ENCODE measurements at places on chromosomes 16 and 17.

DNA sequence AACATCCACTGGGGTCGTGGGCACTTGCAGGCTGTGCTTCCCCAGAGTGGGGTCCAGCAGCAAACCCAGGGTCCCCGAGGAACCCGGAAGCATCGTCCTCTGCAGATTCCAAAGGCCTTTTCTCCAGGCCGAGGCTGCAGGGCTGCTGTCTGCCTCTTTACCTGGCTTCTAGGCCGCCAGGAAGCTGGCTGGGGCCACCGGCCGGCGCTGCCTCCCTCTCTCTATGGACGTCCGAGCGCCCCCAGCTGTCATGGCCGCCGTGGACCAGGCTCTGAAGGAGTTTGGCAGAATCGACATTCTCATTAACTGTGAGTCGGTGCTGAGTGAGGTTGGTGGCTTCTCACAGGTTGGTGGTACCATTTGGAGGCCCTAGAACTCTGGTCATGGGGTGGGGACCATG is 5.6 kb downstream of the DECR2 start:
- DNase-seq = no peak

DNA sequence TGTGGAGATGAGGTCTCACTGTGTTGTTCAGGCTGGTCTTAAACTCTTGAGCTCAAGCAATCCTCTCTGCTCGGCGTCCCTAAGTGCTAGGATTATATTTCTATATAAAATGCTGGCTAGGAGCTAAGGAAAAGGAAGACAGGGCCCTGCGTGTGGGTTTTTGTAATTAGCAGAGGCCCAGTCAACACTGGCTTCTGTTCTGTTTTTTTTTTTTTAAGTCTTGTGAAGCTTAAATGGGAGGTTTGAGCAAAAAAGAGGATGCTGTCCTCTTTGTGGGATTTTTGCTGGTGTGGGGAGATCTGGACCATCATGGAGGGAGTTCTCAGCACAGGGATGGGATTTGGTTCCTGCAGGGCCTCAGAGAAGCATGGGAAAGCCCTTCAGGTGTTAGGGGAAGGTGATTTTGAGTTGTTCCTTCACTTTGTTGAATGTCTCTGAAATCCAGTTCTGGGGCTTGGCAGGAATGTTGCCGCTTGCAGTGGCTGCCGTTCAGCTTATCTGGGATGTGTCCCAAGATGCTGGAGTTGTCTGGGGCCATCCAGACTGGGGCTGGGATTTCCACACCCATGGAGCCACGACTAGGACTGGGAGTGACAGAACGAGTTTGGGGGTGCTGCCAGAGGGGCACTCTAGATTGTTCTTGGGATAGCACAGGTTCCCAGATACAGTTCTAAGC is 4.2 kb downstream of the PYCARD start:
- DNase-seq = no peak

DNA sequence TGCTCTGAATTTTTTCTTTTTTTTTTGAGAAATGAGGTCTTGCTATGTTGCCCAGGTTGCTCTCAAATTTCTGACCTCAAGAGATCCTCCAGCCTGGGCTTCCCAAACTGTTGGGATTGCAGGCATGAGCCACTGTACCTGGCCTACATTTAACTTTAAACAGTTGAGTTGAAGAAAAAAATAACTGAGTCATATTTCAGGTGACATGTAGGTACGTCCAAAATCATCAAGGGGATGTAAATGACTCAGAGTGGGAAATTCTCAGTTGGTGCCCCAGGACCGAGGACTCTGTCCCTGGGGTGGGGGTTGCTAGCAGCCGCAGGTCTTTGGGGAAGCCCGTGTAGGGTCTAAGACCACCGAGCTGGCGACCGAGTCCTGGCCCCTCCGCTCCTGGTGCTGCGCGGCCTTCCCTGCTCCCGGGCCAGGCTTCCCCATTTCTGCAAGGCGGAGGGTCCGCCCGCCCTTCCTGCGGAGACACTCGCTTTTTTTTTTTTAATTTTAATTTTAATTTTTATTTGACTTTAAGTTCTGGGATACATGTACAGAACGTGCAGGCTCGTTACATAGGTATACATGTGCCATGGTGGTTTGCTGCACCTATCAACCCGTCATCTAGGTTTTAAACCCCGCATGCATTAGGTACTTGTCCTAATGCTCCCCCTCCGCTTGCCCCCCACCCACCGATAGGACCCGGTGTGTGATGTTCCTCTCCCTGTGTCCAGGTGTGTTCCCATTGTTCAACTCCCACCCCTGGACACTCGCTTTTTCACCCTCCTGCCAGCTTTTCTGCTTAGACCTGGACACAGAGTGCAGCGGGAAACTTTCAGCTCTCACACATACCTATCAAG is 12.7 kb upstream of the N4BP1 start:
- no peak for DNase-seq

DNA sequence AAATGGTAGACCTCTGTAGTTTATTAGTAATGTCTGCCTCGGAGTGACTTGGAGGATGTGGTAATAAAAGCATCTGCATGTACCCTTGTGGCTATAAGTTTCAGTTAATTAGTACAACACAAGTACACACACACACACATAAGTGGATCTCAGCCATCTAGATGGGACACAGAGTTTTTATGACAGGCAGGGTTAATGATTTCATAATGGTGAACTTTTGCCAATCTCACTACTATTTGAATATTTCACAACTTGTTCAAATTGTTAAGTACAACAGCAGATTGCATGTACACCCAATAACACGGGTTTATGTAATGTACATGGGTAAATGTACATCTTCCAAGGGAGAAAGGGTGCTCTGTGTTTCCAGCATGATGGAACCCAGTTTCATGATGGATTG is 511.3 kb upstream of the HSBP1 start:
- DNase-seq = no peak

DNA sequence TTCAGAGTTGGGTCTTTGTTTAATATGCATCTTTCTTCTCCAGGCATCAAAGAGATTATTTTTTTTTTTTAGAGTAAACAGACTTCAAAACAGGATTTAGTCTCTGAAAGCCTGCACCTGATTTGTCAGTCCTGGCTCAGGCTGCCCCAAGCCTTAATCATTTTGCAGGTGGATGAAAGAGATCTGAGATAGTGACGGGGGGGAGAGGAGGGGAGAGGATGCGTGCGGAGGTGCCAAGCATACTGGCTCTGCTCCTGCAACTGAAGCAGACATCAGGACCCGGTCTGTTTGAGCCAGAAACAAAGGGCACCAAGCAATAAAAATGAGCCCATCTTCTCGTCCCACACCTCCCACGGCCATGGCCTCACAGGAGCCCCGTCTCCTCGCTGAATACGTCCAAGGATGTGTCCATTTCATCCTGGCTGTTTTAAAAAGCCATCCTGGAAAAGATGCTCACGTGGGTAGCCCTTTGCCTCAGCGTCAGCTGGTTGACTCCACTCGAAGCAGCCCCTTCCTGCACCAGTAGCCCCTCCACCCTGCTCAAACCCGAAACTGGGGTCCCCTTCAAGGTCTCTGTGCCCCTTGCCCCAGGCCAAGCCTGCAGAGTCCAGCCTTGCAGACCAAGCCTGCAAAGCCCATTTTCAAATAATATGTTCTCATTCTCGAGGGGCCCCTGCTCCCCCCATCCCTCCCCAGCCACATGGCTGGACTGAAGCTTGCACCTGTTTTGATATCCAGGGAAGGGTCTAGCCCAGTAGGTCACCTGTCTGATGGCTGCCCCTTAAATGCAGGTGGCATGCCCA is 84.8 kb upstream of the TNRC6C start:
- no peak for DNase-seq

- DNase-seq = no peak
Observed at GRCh38 chr16:90016339-90016950, 2.8 kb downstream of the DBNDD1 start.

GRCh38 chr16:76446251-76446650 is 169.1 kb downstream of the CNTNAP4 start:
- no peak for DNase-seq

GRCh38 chr17:17684906-17685774 is 3.9 kb downstream of the RAI1 start:
- DNase-seq = peak; percentile 41

DNA sequence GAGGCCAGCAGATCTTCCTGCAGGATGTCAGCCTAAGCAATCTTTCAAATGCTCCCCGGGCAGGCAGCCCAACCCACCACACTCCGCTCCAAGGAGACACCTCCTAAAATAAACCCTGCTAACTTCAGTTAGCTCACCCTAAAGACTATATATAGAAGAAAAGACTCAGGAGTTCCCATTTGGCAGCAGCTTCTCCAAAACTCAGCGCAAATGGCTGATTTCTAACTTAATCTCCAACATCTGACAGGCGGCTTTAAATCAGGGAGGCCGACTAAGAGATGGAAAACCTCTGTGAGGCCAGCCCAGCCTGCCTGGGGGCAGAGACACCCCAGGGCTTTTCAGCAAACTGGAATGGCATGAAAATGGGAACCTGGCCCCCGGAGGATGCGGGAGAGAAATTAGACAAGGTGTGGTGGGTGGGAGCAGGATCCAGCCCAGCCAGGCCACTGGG is 91.6 kb downstream of the XYLT1 start:
- DNase-seq = no peak

- DNase-seq = no peak
Observed at GRCh38 chr17:80695979-80696378, 151.3 kb downstream of the RPTOR start.

DNA sequence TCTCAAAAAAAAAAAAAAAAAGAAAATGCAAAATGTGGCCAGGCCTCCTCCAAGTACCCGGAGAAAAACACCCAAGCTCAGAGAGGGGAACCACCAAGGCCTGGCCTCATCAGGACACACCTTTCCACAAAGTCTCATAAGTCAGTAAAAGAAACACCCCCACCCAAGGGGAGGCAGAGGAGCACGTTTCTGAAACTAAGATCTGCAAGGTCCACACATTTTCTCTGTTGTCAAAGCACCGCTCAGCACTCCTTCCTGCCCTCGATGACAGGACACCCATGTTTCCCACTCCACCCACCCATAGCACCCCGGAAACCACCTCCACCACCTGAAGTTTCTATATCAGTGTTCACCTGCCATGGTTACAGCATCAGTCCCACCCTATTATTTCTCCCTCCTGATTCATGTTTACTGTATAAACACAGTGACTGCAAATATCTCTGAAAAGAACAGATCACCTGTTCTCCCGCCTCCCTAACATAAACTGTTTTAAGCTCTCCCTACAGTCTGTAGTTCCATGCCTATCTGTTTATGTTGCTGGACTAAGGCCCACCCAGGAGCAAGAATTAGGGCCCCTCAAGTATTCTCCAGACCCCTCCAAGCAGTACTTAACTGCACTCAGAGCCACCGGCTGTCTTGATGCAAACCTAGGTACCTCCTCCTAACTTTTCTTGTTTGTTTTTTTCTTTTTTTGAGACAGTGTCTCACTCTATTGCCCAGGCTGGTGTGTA is 2.0 kb downstream of the CORO7 start:
- DNase-seq = no peak

DNA sequence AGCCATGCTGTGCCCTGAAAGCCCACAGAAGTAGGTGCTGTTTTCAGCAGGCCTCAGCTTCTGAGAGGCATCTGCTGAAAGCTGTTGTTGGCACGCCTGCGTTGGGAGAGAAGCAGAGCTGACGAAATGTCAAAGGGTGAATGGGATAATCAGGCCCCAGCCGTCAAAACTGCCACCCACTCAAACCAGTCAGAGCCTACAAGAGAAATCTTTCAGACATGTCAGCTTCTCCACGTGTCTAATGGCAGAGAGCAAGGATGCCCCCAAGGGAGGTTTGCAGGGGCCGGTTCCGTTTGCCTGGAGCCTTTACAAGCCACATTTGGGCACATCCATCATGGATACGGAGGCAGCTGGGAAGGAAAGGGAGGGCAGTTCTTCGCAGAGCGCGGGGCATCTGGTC is 568.2 kb upstream of the EEF2KMT start:
- DNase-seq = no peak

GRCh38 chr17:30333503-30334360 is at the start of gene TMIGD1:
TSS of gene TMIGD1 (minus strand) at chr17:30334057. CDS start at chr17:30332133, 1,924 bp downstream.
- no peak for DNase-seq

- no peak for DNase-seq
Observed at GRCh38 chr17:80885947-80886582, 105.6 kb upstream of the CHMP6 start.

- DNase-seq = peak; percentile 65
Observed at GRCh38 chr16:88383401-88384221, 852 bp downstream of the ZNF469 start.

DNA sequence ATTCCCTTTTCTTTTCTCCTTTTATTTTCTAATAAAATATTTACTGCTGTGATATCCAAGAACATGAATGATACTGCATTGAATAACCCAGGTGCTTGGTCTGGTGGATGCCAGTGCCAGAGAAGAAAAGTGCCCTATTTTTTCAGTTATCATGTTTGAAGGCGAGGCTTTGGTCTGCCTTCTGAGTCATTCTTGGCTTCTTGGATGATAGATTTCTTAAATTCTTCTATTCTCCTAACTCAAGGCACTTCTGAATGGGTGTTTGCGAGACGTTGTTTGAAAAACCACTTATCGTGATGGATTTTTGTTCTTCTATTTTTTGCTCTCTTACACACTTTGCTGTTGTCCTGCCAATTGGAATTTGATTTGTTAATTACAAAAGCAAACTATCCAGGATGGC is 66.7 kb downstream of the FTO start:
- no peak for DNase-seq

- DNase-seq = no peak
Observed at GRCh38 chr17:46984341-46984740, 5.3 kb upstream of the RPRML start.
